ENCODE measurements at places on chromosomes 1 and 21. TPM values are rescaled to one million over a fixed set of nuclear protein-coding genes. Genes with fewer than 3 reads are reported as not detected.

The KRTAP15-1 gene
- polyA plus RNA-seq: not detected

The GPR37L1 gene
- polyA plus RNA-seq: 0.11 TPM

The ZNF670 gene
- polyA plus RNA-seq: 3.3 TPM

The FCGR3B gene
- 0.18 TPM for polyA plus RNA-seq

The SF3B4 gene
- 99.3 TPM for polyA plus RNA-seq

The ODF2L gene
- 23.1 TPM for polyA plus RNA-seq

The CFHR4 gene
- not detected for polyA plus RNA-seq

The EXOC8 gene
- 4.0 TPM for polyA plus RNA-seq

The SPATC1L gene
- polyA plus RNA-seq: 15.0 TPM

The C1orf141 gene
- polyA plus RNA-seq: not detected

The LRRC7 gene
- not detected for polyA plus RNA-seq

The HLCS gene
- polyA plus RNA-seq: 10.7 TPM

The ANKRD34A gene
- 0.64 TPM for polyA plus RNA-seq

The GUCA2A gene
- not detected for polyA plus RNA-seq

The SKI gene
- 0.78 TPM for polyA plus RNA-seq

The CLCA2 gene
- not detected for polyA plus RNA-seq

The PADI4 gene
- polyA plus RNA-seq: 0.73 TPM

The BMP8A gene
- 0.21 TPM for polyA plus RNA-seq

The TENT5C gene
- polyA plus RNA-seq: 33.4 TPM

The AK5 gene
- 2.7 TPM for polyA plus RNA-seq

The HCRTR1 gene
- polyA plus RNA-seq: not detected

The PPIH gene
- polyA plus RNA-seq: 64.6 TPM

The AGT gene
- polyA plus RNA-seq: not detected

The CLCA1 gene
- polyA plus RNA-seq: not detected

The NUP210L gene
- not detected for polyA plus RNA-seq

The CAMK1G gene
- polyA plus RNA-seq: not detected

The PDIK1L gene
- polyA plus RNA-seq: 3.7 TPM

The GBP1 gene
- 9.3 TPM for polyA plus RNA-seq

The DAB1 gene
- 0.08 TPM for polyA plus RNA-seq

The HES3 gene
- not detected for polyA plus RNA-seq

The SLAMF8 gene
- not detected for polyA plus RNA-seq

The NBPF4 gene
- polyA plus RNA-seq: 0.38 TPM

The GSTM5 gene
- not detected for polyA plus RNA-seq

The F11R gene
- polyA plus RNA-seq: 4.8 TPM

The AKNAD1 gene
- polyA plus RNA-seq: not detected

The TNFRSF14 gene
- 63.3 TPM for polyA plus RNA-seq

The RGS1 gene
- polyA plus RNA-seq: 119 TPM

The CNR2 gene
- polyA plus RNA-seq: 52.1 TPM

The IFI44L gene
- polyA plus RNA-seq: 9.3 TPM

The KRTAP7-1 gene
- polyA plus RNA-seq: not detected

The TMCC2 gene
- polyA plus RNA-seq: 0.11 TPM

The WLS gene
- not detected for polyA plus RNA-seq

The CCDC17 gene
- polyA plus RNA-seq: 0.60 TPM

The ADCY10 gene
- 0.49 TPM for polyA plus RNA-seq

The APCS gene
- not detected for polyA plus RNA-seq

The SCP2 gene
- 143 TPM for polyA plus RNA-seq

The DIRAS3 gene
- polyA plus RNA-seq: not detected

The SLC44A3 gene
- not detected for polyA plus RNA-seq

The CLIC6 gene
- polyA plus RNA-seq: 0.08 TPM

The DUSP23 gene
- 42.3 TPM for polyA plus RNA-seq

The GBP7 gene
- polyA plus RNA-seq: not detected

The ERMAP gene
- polyA plus RNA-seq: 1.9 TPM

The DCDC2B gene
- not detected for polyA plus RNA-seq

The ARHGAP29 gene
- polyA plus RNA-seq: not detected

The MDM4 gene
- polyA plus RNA-seq: 23.9 TPM

The LIX1L gene
- polyA plus RNA-seq: 12.8 TPM

The LAMB3 gene
- not detected for polyA plus RNA-seq

The NCF2 gene
- polyA plus RNA-seq: 18.1 TPM

The SLC9C2 gene
- polyA plus RNA-seq: not detected

Measured in IgD-negative memory B cell (primary cell).